ENCODE measurements at places on chromosomes 5 and 9.

GRCh38 chr5:57325678-57326397, 152.0 kb downstream of the GPBP1 start:
- DNase-seq: no peak

DNA sequence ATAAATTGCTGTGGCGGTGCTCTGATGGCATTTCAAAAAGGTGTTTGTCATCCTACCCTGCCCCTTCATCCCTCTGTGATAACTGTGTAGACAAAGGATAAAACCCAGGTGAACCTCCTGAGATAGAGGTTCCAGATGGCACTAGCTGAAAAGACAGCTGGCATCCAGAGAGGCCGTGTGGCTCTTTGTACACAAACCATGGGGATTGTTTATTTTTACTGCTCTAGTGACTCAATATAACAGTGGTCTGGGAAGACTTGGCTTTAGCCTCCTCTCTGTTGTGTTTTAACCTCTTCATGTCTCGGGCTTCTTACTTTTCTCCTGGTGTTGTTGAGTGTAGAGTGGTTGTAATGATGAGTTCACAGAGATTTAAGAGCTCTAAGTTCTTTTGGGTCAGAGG, 48.8 kb downstream of the SH3GL2 start:
- no peak for DNase-seq

DNA sequence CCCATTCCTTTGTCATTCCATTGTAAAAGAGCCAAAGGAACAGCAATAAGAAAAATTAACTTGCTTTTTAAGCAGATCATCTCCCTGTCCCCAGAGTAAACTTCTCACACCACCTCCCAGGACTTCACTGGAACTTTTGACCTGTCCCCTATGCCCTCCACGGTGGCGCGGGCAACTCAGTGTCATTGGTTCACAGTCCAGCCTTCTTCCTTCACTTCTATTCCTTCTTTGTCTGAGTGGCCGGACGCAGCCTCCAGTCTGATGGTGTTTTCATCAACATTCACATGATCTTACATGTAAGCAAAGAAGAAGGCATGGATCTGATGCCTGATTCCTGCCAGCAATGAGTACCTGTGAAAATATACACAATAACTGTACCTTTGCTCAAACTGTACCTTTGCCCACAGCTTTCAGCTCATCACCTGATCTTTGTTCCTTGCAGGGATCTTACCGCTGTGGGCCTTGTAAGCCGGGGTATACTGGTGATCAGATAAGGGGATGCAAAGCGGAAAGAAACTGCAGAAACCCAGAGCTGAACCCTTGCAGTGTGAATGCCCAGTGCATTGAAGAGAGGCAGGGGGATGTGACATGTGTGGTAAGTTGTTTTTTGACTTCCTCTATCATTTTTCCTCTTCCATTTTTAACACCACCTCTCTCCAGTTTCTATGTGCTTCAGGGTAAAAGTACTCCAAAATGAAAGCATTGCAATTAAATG, 32.5 kb downstream of the THBS4 start:
- DNase-seq: no peak

DNA sequence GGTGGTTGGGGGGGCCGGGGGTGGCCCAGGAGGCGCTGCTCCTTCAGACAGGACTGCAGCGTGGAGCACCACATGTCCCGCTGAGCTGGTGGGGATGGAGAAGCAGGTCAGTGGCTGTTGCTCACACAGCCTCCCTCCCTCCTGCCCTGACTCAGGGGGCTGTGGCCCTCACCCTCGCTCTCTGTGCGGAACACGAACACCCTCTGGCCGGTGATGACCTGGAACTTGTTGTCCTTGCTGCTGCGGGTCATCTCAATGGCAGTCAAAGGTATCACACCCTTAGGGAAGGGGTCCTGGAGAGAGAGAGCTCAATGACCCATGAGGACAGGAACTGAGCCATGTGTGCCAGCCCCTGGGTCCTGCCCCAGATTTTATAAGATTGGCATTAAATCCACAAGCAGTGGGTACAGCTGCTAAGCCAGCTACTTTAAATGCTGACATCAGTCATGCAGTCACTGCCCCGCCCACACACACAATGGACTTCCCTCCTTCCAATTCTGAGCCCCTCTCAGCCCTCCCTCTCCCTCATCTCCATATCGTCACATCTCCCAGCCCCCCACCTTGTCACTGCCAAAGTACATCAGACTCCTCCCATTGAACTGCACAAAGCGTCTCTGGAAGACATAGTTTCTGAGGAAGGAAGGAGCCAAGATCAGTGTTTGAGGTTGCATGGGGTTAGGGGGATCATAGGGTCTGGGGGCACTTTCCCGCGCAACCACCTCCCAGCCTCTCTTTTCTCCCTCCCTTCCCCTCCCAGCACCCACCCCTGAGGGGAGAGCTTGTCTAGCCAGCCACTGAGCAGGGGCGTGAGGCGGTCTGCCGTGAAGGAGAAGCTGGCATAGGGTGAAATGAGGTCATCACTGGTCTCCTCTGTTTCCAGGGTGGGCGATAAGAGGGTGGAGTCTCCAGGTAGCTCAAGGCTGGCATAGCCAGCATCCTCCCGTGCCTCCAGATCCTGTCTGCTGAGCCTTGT, 8.9 kb downstream of the ARAP3 start:
- DNase-seq: no peak

DNA sequence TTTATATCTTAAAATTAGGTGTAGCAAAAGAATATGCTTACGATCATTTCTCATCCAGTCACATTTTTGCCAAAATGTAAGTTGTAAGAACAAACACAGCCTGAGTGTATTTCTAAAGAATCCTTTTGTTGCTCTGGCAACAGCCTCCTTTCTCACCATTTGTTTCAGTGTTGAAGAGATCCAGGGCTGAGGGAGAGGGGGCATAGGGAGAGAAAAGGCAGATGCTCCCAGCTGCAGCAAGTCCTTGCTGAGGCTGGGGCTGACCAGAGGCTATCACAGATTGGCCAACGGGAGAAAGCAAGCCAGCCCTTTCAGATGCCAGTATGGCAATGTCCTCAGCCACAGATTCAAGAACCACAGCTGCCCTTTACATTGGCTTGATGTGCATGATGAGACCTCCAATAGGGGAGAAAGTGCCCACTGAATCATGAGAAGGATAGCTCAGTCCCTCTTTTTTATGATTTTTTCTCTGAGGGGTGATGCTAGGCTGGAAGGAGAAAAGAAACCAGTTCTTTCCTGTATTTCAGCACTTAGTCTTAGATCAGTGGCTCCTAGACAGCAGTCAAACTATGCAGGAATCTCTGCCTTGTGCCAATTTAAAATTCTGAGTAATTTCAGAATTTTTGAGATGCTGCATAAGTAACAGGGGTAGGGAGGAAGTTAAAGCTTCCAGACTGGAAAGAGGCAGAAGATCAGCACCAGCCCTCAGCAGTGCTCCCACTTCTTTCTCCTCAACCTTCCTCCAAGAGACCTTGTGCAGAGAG, 142.1 kb downstream of the LHFPL2 start:
- peak; percentile 59 for DNase-seq

DNA sequence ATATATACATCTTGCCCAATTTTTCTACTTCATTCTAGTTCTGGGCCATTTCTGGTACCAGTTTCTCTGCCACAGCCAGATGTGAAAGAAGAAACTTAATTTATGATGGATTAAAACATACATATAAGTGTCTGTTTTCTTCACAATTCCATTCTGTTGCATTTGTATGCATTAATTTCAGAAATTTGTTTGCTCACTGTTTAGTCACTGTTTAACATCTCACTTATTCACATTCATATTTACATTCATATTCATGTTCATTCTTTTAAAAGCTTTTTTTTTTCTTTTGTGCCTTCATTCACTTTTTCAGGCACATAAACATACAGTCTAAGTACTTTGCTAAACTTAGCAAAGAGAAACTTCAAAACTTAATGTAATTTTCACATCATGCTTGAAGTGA, 684.0 kb upstream of the CDH9 start:
- DNase-seq: no peak

DNA sequence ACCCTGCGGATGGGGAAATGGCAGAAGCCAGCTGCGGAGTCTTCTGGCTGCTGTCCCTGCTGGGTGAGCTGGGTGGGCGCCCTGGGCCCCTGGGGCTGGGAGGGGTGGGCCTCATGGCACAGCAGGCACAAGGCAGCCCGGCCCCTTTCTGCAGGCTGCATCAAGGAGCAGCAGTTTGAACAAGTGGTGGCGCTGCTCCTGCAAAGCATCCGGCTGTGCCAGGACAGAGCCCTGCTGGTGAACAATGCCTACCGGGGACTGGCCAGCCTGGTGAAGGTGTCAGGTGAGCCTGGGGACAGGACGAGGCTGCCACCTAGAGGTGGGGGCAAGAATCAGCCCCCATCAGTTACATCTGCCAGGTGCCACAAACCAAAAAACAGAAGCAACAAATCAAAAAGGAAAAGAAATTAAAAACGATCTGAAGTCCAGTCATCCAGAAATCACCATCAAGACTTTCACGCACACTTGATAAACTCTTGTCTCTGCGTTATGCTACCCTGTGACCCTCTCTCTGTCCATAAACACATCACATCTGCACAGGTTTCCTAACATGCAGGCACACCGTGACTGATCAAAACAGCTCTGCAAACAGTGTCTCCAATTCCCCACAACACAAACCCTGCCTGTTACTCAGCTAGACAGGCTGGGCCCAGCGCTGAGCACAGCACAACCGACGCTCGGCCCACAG, 13.9 kb downstream of the REXO4 start:
- no peak for DNase-seq

- no peak for DNase-seq
Observed at GRCh38 chr5:67770431-67771025, 445.0 kb upstream of the PIK3R1 start.

- DNase-seq: peak; percentile 36
Observed at GRCh38 chr9:135701959-135702721, at the start of gene KCNT1. KCNT1 (plus strand) TSS chr9:135702185; CDS start chr9:135702259, 74 bp downstream.

DNA sequence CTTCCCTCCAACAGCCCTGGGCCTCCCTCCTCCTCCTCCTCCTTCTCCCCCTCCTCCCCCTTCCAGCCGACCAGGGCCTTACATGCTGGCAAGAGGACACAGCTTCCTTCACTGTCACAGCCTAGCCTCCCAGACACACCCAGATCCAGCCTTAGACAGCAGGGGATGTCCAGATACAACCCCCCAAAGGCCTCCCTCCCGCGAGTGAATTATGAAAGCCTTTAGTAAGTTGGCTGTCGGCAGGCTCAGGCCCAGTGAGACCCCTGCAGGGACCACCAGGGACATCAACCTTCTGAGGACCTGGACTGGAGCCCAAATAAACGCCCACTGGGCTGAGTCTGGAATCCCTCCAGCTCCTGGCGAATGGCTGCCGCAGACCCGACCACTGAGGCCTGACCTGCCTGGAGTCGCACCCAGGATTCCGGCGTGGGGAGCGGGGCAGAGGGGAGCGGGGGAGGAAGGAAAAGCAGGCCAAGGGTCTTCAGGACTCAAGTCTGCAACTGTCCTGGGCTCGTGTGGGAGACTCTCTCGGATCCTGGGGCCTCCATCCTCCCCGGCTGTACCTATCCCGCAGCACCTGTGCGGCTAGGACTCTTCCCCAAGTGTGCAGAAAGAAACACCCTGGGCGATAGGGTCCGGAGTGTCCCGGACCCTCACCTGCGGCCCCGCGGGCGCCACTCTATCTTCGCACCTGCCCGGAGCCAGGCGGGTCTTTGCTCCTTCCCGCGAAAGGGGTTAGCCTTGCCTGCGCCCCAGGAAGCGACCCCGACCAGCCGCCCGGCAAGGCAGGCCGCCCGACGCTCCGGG, 705 bp downstream of the SEPTIN8 start:
- DNase-seq: peak; percentile 68

- peak; percentile 54 for DNase-seq
Observed at GRCh38 chr9:131799177-131799823, 59.4 kb upstream of the RAPGEF1 start.

GRCh38 chr9:128556276-128556675, 3.9 kb downstream of the SPTAN1 start:
- no peak for DNase-seq

DNA sequence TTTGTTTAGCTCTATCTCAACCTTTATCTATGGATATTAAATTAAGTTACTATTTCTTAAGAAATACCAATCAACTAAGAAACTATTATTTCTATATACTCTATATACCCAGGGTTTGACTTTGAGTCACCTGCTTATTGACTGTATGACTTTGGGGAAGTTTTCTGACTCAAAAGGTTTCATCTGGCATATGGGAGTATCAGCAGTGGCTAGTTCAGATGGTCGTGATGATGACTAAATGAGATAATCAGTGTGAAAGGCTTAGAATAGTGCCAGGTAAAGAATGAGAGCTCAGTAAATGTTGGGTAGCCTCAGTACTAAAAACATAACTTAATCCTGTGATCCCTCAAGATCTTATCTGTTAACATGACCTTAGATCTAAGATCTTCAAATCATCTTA, 179.7 kb upstream of the ISL1 start:
- DNase-seq: no peak

- no peak for DNase-seq
Observed at GRCh38 chr9:93592008-93592642, 15.7 kb downstream of the PHF2 start.

DNA sequence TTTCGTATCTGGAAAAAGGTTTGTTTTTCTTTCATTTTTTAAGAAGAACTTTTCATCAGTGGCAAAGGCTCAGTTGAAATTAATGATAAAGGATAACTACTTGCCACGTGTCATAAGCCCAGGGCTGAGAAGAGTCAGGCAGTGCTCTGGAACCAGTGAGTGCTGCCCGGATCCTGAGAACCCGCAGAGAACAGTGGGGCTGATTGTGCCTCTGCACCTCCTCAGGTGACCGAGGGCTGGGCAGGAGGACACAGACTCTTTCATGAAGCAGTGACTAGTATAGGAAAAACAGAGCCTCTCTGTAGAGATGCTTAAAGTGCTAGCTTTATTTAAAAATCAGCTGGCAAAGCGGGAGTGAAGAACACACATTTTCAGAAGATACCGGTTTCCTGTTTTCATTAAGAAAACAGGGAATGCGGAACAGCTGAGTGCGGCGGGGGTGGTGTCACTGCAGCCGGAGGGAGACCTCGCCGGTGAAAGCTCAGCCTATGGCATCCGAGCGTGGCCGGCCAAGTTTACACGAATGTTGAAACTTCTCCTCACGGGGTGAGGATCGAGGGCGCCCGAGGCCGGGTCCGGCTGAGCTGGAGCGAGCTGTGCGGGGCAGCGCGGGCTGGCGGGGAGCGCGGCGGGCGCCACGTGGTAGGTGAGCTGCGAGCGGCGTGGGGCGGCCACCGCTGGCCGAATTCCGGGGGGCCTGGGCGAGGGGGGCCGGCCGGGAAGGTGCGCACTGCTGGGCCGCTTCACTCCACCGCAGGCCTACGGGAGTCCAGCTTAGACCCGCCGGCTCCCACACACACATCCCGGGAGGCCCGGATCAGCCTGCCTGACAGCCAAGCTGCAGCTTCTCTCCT, 134.7 kb upstream of the DMRT1 start:
- DNase-seq: peak; percentile 68

GRCh38 chr9:110971705-110972104, 66.6 kb downstream of the LPAR1 start:
- no peak for DNase-seq

- DNase-seq: no peak
Observed at GRCh38 chr5:77892061-77893010, 116.2 kb upstream of the TBCA start.
